Right hindlimb (tissue), 1 donor: ENCODE measurements at places on chromosomes 3 and 15.

DNA sequence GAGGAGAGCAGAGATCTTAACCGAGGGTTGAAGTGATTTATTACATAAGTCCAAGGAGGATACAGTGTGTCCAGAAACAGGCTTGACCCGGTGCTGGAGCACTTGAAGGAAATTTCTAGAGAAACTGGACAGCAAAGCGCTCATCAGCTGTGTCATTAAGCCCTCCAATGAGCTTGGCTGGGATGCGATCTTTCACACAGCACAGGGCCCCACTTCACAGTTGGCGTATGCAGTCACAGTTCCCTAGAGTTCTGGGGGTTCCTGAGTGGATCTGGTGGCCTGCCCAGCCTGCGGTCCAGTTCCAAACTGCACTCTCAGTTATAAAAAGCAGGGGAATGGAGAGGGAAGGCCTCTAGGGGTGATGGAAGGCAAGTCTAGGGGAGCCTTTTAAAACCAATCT is 13.6 kb downstream of the ST8SIA2 start:
- DNase-seq, result peak; percentile 77

GRCh38 chr3:62201438-62202035 is 171.8 kb downstream of the FEZF2 start:
- no peak for DNase-seq

DNA sequence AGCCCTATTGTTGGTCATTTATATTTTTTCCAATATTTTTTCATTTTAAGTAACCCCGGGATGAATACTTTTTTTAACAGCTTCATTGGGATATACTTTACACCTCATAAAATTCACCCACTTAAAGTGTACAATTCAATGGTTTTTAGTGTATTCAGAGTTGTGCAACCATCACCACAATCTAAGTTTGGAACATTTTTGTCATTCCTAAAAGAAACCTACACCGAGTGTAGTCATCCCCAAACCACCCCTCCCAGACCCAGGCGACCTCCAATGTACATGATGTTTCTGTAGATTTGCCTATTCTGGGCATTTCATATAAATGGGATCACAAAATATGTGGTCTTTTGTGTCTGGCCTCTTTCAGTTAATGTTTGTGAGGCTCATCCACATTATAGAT is 118.3 kb upstream of the FRMD4B start:
- DNase-seq, result no peak

DNA sequence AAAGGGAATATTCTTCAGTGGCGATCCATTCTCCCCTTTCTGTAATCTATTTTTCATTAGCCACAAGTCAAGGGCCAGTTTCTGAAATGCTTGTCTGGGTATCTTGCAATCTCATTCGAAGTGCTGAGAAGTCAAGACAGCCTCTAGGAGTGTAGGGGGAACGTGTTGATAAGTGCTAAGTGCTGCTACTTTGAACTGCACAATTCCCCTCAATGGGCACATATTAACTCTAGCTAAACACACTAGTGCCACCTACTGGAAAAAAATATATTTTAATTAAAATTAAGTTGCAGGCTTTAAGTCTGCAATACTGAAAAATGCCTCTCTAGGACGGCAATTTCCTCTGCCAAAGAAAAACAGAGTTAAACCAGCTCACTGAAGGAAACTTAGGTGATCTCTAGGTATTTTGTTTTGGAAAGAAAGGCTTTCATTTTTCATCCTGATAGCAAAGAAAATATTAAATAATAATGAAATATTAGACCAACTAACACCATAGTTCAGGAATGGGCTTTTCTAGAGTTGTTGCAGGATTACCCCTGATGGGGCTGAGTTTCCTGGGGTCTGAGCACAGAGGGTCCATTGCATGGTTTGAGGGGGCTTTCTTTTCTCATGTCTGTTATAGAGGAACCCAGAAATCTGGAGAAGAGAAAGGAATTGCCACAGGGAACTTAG is 181.9 kb upstream of the KBTBD8 start:
- DNase-seq, result no peak

DNA sequence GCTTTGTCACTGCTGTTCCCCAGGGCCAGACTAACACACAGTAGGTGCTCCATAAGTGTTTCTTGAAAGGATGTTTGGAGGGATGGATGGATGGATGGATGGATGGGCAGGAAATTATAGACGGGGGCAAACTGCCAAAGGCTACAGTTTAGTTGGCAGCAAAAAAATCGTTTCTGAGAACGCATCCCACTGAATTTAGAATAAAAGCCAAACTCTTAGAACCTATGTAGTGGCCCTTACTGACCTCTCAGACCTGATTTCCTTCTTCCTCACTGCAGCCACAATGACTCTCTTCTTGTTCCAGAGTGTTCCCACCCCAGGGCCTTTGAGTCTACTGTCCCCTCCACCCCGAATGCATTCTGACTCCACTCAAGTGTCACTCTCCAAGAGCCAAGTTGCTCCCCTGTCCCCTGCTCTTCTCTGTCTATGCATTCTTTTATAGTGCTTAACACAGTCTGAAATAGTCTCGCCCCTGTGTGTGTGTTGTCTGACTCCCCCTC is 5.2 kb upstream of the GATA2 start:
- DNase-seq, result no peak

DNA sequence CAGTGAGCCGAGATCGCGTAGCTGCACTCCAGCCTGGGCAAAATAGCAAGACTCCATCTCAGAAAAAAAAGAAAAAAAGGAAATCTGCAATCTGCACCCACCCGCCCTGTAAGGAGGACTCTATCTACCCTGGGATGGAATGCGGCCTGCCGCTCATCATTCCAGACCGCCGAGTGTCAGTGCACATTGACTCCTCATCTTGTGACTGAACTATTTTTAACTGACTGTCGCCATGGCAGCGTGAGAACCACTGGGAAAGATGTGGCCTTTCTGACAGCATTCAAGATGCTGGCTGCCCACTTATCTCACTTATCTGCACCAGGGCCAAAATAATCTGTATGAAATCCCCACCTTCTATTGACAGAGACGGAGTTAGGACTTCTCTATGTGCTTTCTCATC is 38.8 kb upstream of the ANKRD34C start:
- no peak for DNase-seq

DNA sequence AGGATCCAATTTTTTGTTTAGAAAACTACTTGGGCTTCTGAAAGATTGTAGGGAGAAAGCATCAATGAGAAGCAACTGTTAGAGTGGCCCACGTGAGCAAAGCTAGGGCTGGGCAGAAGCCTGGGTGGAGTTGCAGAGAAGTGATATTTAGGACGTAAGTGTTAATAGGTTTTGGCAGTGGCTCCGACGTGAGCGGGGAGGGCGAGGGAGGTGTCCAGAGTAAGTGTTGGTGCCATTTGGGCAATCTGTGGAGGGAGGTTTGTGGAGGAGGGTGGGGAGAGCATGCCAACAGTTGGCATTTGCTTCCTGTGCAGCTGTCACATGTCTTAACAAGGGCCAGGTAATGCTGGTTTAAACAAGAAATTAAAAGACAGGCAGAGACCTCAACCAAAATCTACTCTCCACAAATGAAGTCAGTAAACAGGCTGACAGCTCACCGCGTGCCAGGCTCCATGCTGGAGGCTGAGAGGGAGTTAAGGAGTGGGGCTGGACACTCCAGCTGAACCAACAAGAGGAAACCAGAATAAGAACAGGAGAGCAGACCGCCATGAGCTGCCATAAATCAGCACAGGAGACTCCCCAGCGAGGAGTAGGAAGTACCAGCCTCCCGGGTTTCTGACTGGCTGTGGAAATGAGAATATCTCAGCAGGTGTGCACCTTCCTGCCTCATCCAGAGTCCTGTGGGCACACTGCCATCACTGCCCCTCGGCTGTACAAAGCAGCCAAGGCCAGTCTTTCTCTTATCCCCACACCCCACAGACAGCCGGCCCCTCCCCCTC is 232.6 kb downstream of the ABHD5 start:
- DNase-seq, result no peak
